ENCODE measurements at places on chromosomes 2 and 18. TPM values are rescaled to one million over a fixed set of nuclear protein-coding genes. Genes with fewer than 3 reads are reported as not detected.

Gene BUB1
- total RNA-seq = 69.2 TPM

GRCh38 chr2:11127761-11128160, 27.5 kb upstream of the SLC66A3 start:
- DNase-seq = no peak

DNA sequence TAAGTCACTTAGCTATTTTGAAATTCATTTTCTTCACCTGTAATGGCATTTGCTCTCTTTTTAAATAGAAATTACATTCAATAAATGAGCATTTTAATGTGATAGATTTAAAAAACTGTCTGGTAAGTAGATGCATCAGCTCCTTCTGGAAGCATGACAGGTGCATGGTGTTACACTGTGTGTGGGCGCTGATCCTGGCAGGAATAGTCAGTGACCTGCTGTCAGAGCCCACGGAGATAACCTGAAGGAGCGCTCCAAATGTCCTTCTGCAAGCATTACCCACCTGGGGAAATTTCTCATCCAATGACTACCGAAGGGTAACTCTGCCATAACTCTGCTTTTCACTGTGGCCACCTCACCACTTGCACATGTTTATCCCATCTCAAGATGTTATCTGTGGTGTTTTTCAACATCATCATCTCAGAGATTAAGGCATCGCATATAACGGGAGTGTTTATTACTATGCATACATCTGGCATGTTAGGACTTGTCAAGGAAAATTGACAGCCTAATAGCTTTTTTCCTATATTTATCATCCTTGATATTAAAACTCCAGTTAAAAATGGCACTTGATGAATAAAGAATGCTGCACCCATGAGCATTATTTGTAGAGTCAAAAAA, 637.3 kb downstream of the ERBB4 start:
- DNase-seq = no peak

Gene SMAD7
- total RNA-seq = 2.1 TPM

DNA sequence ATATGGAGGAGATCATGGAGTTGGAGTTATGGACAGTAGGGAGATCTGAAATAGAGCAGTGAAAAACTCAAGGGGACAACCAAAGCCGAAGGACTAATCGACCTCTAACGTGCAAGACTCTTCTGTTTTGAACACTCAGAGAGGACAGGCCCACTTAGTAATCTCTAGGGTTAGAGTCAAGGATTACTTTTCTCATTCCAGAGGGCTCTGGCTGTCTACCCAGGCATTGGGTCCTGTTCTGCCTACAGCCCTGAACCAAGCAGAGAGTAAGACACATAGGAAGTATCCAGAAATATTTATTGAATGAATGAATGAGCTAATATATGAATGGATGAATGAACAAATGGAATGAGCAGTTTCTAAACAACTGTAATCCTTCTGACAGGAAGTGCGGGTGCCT, 50.3 kb upstream of the PKDCC start:
- no peak for DNase-seq

- peak; percentile 59 for DNase-seq
These were observed at the start of gene MERTK for GRCh38 chr2:111897924-111898702. MERTK (plus strand) TSS chr2:111898607; CDS start chr2:111898736, 129 bp downstream.

DNA sequence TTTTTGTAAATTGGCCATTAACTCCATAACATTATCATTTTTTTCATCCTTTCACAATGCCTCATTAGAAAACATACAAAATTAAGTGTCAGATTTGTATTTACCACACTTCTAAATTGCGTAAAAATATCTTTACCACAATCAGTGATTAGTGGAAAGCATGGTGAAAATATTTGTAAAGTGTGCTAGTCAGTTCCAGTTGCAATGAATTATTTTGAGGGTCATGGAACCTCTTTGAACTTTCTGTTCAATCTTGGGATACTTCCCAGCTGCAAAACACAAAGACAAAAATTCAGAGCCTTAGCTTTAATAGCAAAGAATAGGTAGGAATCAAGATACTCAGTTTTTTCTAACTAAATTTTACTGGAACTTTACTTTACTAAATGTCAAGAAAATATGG, 4.0 kb upstream of the COL3A1 start:
- DNase-seq = no peak

DNA sequence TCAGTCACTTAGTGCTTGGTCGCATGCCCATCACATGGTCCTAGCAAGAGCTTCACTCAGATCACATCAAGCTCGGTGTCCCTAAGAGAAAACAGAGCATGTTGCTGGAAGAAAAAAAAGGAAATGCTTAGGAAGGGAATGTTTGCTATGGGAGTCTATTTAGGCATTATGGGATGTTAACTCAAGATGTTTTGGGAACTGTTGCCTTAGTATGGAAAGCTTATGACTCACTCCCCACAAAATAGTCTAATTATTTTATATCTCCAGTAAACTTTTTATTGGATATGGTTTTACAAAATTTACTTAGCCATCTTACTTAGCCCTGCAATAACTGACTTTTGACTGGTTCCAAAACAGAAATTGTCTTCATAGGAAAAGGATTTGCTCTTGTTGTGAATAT, 439.5 kb upstream of the ZEB2 start:
- no peak for DNase-seq

GRCh38 chr2:25339791-25340180, 1.9 kb downstream of the DNMT3A start:
- DNase-seq = no peak

- DNase-seq = no peak
These were observed 28.9 kb downstream of the PXDN start for GRCh38 chr2:1715184-1716013.

DNA sequence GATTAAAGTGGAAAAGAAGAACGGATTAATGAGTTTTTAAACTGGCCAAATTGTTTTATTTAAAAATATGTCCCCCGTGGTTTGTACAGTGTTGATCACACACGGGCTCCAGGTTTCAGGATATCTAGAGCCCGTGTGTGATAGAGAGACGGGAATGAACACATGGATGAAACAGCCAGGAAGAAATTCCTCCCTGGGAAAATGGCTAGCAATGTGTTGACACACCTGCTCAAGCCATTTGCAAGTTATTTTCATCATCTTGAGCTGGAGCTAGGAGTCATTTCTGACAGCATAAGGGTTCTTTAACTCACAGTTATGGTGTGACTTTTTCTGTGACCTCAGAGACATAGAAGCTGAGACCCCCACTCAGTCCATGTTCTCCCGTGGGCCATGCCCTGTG, 81.6 kb downstream of the LRRFIP1 start:
- no peak for DNase-seq

DNA sequence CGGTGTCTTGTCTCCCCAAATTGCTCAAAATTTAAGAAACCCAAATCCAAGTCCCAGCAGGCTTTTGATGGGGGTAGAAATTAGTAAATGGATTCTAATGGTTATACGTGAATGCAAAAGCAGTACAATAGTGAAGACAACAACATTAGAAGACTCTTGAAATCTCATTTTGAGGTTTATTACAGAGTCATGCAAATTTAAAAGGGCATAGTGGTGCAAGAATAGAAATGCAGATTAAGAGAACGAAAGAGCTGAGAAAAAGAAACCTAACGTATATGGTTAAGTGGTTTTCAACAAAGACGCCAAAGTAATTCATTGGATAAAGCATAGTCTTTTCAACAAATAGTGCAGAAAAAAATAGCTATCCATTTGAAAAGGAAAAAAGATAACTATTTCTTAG, 33.2 kb upstream of the CXXC1 start:
- DNase-seq = no peak

Gene SLC9A2
- total RNA-seq = 19.3 TPM
